ENCODE measurements at places on chromosomes 5 and 9. TPM values are rescaled to one million over a fixed set of nuclear protein-coding genes. Genes with fewer than 3 reads are reported as not detected.
A peak's percentile ranks its signal among the peaks of the same experiment; 100 is the strongest.

DNA sequence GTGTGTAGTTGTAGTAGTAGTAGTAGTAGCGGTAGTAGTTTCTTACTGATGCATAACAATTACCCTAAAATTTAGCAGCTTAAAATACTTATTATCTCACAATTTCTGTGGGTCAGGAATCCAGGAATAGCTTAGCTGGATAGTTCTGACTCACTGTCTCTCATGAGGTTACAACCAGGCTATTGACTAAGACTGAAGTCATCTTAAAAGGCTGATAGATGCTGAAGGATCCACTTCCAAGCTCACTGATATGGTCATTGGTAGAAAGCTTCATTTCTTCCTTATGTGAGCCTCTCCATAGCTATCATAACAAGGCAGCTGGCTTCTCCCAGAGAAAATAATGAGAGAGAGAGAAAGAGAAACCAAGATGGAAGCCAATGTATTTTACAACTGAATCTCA lies 147.5 kb upstream of the FBXL17 start:
- H3K36me3 ChIP-seq: no peaks in the 10 kb centered on the region
- H3K27ac ChIP-seq: no peak overlapping the region
- H3K4me3 ChIP-seq: no peak overlapping the region

The SLC6A7 gene
- total RNA-seq: not detected

GRCh38 chr9:89433826-89434225 lies 64.1 kb downstream of the SEMA4D start:
- no peak overlapping the region for H3K27ac ChIP-seq
- H3K36me3 ChIP-seq: peaks cover 12% of the 10 kb centered on the region
- H3K27me3 ChIP-seq: no peaks in the 10 kb centered on the region
- no peak overlapping the region for H3K4me3 ChIP-seq
- DNase-seq: no peak

The IGFBPL1 gene
- not detected for total RNA-seq

DNA sequence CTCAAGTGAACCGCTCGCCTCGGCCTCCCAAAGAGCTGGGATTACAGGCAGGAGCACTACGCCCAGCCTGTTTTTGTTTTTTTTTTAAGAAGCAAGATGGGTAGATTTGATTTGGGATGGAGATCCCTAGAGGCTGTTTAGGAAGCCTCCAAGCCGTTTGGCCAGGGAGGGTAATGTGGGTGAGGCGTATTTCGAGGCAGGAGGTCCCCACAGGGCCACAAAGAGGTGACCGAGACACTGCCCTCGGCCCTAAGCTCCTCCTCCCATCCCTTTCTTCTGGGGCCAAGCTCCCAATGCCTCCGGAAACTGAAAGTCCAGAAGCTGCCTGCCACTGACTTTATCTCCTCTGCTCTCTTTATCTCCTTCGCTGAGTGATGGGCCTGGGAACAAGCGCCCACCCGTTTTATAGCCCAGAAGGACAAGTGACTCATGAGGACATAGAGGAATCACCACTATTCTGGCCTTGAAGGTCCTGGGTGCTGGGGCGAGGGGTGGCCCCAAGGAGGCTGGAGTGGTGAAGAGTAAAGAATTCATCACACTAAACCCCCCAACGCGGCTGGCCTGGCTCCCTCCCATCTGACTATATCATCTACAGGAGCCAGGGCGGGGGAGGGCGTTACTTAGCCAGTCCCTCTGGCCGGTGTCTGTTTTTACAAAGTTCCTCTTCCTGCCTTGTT lies 2.0 kb upstream of the RALGDS start:
- no peak for DNase-seq
- H3K27ac ChIP-seq: peak overlapping the region; percentile 21
- no peak overlapping the region for H3K4me3 ChIP-seq
- H3K36me3 ChIP-seq: peaks cover 3% of the 10 kb centered on the region
- no peaks in the 10 kb centered on the region for H3K27me3 ChIP-seq

The GABRP gene
- not detected for total RNA-seq

The CTNNAL1 gene
- total RNA-seq: 2.7 TPM

- no peaks in the 10 kb centered on the region for H3K36me3 ChIP-seq
- no peaks in the 10 kb centered on the region for H3K4me1 ChIP-seq
- H3K4me3 ChIP-seq: no peak overlapping the region
Observed at GRCh38 chr9:119418721-119419120, 49.5 kb upstream of the BRINP1 start.

The ADAMTSL1 gene
- total RNA-seq: not detected

GRCh38 chr5:96331681-96332361 lies 101.2 kb downstream of the PCSK1 start:
- no peak overlapping the region for H3K27ac ChIP-seq
- no peaks in the 10 kb centered on the region for H3K27me3 ChIP-seq
- no peaks in the 10 kb centered on the region for H3K36me3 ChIP-seq
- no peaks in the 10 kb centered on the region for H3K4me1 ChIP-seq
- H3K4me3 ChIP-seq: no peak overlapping the region

DNA sequence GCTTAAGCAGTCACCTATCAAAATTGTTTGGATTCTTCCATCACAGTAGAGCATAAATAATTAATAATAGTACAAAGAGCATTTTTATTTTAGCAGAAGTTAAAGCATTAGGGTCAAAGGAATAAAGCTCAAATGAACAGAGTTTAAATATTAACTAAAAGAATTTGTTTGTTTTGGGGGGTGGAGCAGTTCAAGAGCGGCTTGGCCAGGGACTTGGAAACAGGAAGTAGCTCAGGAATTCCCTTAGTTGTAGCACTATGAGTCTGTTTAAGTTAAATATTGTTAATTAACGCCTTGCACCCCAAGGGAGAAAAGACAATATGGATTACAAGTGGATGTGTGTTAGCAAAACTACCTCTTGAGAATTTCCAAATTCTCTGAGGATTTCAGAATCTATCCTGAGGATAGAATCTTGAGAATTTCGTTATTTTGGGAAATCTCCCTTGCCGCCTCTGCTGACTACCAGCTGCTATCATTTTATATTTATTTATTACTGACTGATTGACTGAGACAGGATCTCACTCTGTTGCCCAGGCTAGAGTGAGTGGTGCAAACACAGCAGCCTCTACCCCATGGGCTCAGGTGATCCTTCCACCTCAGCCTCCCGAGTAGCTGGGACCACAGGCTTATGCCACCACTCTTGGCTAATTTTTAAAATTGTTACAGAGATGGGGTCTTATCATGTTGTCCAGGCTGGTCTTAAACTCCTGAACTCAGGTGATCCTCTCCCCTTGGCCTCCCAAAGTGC lies 96.7 kb upstream of the CHD1 start:
- no peaks in the 10 kb centered on the region for H3K36me3 ChIP-seq
- H3K4me3 ChIP-seq: no peak overlapping the region
- H3K27me3 ChIP-seq: no peaks in the 10 kb centered on the region
- H3K4me1 ChIP-seq: peaks cover 4% of the 10 kb centered on the region
- H3K27ac ChIP-seq: no peak overlapping the region

- no peaks in the 10 kb centered on the region for H3K4me1 ChIP-seq
- H3K27me3 ChIP-seq: no peaks in the 10 kb centered on the region
- no peak overlapping the region for H3K4me3 ChIP-seq
- H3K27ac ChIP-seq: no peak overlapping the region
Observed at GRCh38 chr5:119396030-119396664, 40.3 kb downstream of the TNFAIP8 start.

The TBCA gene
- 72.3 TPM for total RNA-seq

The CDH6 gene
- total RNA-seq: not detected

DNA sequence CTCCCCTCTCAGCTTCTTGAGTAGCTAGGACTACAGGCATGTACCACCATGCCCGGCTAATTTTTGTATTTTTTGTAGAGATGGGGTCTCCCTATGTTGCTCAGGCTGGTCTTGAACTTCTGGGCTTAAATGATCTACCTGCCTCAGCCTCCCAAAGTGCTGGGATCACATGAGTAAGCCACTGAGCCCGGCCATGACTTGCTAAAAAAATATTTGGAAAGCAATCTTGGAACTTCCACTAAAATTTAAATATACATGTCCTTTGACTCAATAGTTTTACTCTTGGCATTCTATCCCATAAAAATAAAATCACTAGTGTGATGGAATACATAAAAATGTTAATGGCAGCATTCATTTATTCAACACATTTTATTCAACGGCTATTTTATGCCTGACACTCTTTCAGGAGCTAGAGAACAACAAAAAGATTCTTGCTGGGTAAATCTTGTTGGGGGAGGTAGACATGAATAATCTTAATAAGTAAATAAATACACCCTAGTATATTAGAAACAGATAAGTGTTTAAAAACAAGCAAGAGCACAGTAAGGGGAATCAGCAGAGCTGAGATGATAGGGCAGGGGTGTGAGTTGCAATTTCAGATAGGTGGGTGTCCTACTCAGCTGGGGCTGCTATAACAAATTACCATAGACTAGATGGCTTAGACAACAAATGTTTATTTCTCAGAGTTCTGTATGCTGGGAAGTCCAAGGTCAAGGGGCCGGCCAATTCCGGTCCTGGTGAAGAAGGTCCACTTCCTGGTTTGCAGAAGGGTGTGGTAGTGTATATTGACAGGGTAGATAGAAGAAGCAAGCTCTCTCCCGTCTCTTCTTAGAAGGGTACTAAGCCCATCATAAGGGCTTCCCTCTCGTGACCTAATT lies 50.7 kb downstream of the KCNV2 start:
- no peaks in the 10 kb centered on the region for H3K27me3 ChIP-seq
- H3K27ac ChIP-seq: no peak overlapping the region
- H3K4me1 ChIP-seq: peaks cover 18% of the 10 kb centered on the region
- peaks cover 8% of the 10 kb centered on the region for H3K36me3 ChIP-seq

GRCh38 chr5:103745353-103746065 lies 182.9 kb upstream of the NUDT12 start:
- H3K36me3 ChIP-seq: no peaks in the 10 kb centered on the region
- H3K27me3 ChIP-seq: no peaks in the 10 kb centered on the region
- no peaks in the 10 kb centered on the region for H3K4me1 ChIP-seq
- H3K4me3 ChIP-seq: no peak overlapping the region
- no peak for DNase-seq

- H3K4me3 ChIP-seq: no peak overlapping the region
- no peaks in the 10 kb centered on the region for H3K27me3 ChIP-seq
- no peaks in the 10 kb centered on the region for H3K36me3 ChIP-seq
- no peaks in the 10 kb centered on the region for H3K4me1 ChIP-seq
- no peak for DNase-seq
- H3K27ac ChIP-seq: no peak overlapping the region
Observed at GRCh38 chr9:126298063-126298801, 28.4 kb upstream of the MVB12B start.

DNA sequence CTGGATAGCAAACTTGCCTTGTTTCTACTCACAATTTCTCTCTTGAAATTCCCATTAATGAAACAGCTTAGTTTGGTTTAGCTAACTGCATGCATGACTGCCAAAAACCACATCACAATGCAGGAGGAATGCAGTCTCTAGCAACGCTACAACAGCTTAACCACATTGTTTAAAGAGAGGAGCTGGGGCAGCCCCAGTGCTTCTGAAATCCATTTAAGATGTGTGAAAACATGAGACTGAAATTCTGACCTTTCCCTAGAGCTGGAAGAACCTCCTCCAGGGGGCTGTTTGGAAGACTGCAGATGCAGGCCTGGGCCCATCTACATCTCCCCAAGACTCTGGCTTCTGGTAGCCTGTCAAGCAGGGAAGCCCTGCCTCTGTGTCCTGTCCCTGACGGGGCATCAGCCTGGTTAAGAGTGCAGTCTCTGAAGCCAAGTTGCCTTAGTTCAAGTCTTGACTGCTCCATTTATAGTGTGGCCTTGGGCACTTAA lies 157.1 kb downstream of the ZNF462 start:
- H3K4me3 ChIP-seq: no peak overlapping the region
- H3K27me3 ChIP-seq: no peaks in the 10 kb centered on the region
- no peak overlapping the region for H3K27ac ChIP-seq
- DNase-seq: no peak
- peaks cover 8% of the 10 kb centered on the region for H3K4me1 ChIP-seq

DNA sequence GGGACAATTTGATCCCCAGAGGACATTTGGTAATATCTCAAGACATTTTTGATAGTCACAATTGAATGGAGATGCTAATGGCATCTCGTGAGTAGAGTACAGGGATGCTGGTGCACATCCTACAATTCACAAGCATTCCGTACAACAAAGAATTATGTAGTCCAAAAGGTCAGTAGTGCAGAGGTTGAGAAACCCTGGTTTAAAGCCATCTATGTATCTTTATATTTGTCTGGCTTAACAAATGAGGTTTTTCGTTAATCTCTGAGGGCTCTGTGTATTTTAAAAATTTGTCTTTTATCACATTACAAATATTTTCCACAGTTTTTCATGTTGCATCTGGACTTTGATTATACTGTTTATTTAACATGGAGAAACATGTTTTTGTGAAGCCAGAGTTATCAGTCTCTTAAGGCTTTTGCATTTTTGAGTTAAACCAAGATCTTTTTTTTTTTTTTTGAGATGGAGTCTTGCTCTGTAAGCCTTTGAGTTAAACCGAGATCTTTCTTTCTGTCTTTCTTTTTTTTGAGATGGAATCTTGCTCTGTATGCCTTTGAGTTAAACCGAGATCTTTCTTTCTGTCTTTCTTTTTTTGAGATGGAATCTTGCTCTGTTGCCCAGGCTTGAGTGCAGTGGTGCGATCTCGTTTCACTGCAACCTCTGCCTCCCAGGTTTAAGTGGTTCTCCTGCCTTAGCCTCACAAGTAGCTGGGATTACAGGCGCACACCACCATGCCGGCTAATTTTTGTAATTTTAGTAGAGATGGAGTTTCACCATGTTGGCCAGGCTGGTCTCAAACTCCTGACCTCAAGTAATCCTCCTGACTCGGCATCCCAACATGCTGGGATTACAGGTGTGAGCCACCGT lies 2.8 kb downstream of the HSDL2 start:
- DNase-seq: no peak
- no peaks in the 10 kb centered on the region for H3K36me3 ChIP-seq
- no peak overlapping the region for H3K4me3 ChIP-seq
- H3K27me3 ChIP-seq: no peaks in the 10 kb centered on the region
- H3K4me1 ChIP-seq: peaks cover 6% of the 10 kb centered on the region
- H3K27ac ChIP-seq: no peak overlapping the region

All from natural killer cell (primary cell).